ENCODE measurements at places on chromosomes 11 and 22.
A peak's percentile ranks its signal among the peaks of the same experiment; 100 is the strongest.

DNA sequence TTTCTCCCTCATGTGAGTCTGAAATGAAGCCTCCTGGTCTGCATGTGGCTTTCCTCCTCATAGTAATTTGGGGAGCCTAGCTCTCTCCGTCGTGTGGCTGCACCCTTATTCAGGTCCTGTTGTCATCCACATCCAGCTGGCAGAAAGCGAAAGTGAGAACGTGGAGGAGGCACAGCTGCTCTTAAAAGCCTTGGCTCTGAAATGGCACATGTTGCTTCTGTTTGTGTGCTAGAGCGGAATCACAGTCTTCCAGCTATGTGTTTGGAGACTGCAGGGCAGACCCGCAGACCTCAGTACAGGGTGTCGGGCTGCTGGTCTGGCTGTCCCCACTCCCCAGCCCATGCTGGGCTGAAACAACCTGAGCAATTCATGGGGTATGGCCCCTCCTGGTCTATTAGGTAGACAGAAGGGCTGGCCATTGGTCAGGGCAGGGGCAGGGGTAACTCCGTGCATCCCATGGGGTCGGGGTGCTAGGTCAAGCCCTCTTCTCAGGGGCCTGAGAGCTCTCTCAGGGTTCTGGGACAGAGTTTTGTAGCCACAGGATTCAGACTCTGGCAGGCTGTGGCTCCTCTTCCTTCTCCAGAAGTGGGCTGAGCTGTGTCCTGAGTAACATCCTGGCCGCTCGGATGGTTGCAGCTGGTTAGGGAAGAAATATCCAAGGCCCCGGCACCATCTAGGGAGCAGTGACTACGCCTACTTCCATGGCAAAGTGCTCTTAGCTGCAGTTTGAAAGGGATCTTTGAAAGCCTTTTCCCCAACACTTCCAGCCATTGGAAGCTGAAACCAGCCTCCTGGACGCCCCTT is 50.6 kb downstream of the C11orf96 start:
- no peak for DNase-seq

DNA sequence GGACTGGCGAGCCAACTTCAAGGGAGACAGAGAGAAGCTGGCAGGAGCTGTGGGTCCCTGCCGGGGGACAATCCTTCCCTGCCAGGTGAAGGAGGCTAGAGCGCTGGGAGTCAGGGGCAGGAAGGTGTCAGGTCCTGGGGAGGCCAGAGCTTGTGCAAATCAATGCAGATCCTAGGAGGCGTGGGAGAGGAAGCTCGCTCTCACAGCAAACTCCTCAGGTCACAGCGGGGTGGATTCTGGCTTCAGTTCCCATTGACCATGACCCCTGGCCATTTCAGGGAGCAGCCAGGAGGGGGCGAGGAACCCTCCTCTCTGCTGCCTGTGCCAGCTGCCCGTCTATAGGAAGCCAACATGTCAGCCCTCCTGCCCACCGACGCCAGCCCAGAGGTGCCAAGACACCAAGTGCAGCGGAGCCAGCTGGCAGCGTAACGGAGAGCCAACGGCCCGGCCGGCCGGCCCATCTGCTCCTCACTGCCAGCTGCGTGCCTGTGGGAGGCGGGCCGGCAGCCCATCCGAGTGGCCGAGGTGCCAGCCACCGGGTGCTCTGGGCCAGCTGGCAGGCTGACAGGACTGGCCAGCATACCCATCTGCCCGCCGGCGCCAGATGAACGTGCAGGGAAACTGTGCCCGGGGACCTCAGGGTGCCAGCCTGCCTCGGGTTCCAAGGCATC is 374.8 kb downstream of the MIAT start:
- DNase-seq = peak; percentile 95

DNA sequence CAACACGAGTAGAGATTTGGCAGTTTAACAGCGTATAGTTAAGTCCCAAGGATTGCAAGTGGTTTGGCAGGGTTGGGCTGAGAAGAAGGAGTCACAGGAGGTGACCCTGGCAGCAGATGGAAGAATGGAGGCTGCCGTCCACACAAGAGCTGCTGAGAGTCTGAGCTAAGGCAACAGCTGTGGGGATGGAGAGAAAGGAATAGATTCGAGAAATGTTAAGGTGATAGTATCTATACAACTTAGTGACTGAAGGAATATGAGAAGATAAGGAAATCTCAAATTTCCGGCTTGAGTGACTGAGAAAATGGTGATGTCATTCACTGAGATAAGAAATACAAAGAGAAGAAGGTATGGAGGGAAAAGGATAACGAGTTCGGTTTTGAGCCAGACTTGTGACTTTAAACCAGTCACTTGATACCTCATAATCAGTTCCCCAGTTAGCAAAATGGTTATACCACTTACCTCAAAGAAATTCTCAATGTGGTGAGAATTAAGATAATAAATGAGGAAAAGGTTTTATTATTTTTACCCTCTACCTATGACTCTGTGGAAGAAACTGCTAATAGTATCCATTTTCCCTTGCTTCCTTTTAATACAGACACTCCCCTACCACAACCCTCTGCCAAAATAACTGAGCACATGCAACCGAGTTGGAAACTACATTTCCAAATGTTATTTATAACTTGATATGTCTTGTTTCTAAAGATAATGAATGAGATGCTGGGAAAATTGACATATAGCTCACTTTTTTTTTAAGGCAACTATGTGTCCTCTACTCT is 30.7 kb downstream of the FAM168A start:
- no peak for DNase-seq

DNA sequence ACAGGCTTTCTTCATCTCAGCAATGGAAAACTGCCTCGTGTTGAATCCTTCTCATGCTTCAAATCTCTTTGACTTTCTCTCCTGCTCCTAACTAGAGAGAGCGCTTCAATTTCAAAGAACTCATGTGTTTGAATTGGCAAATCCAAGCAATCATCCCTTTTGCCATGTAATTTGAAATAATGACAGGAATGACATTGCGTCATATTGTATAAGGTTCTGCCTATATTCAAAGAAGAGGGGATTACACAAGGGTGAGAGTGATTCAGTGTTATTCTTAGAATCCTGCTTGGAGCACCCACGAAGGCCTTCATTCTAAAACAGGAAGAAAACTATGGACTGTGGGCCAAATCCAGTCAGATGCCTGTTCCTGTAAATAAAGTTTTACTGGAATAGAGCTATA is 720.6 kb downstream of the JRKL start:
- DNase-seq = no peak

GRCh38 chr22:43471606-43472135 is 59.9 kb downstream of the MPPED1 start:
- DNase-seq = no peak

- DNase-seq = no peak
Observed at GRCh38 chr22:26573026-26573662, 16.8 kb downstream of the TPST2 start.

DNA sequence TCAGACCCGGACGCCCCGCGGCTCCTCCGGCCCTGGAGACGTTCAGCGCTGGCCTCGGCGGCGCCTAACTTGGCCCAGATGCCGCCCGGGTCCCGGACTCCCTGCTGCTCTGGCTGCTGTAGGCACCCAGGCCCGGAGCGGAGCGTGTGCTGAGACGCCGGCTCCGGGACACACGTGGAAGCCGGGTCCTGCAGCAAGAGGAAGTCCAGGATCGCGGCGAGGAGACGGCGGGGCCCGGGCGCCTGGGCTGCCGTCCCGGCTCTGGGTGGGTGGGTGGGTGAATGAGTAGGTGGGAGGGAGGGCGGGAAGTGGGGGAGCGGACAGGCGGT is 223 bp downstream of the WT1 start:
- DNase-seq = peak; percentile 74

DNA sequence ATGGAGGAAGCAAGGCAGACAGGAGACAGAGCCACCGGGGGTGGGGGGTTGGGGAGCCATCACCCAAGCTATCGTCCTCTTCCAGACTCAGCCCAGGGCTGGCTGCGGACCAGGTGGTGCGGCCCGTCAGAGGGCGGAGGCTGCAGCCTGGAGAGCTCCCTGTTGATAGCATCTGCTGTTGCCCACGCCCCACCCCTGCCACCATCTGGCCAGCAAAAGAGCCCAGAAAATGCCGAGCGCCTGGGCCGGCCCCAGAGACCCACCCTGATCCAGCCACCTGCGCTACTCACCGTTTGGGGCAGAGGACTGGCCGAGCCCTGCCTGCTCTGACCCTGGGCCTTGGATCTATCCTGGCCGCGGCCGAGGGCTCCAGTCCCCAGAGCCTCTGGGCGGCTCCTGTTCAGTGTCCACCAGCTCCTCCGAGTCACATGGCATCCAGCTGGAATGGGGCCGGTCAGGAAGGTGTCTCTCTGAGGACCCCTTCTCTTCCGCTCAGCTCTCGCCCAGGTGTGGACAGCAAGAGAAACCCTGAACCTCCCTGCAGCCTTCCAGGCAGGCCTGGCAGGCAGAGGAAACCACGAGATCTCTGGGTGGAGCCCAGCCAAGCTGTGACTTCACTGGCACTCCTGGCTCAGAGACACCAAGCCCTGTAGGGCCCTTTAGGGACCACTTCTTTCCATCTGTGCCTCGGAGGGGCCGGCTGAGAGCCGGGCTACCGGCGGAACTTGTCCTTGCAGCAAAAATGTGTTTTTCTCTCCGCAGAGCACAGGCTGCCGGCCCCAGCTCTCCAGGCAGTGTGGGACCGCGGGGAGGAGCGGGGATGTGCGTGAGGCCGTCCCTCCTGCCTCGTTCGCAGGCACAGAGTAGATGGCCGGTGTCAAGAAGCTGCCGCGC is at the start of gene MRGPRE:
Gene MRGPRE, minus strand, starts transcription at position 567 of the 894 bp plus-strand sequence. CDS start 3,618 bp downstream, outside the sequence.
- peak; percentile 47 for DNase-seq

- DNase-seq = peak; percentile 94
Observed at GRCh38 chr22:28051787-28052356, 132.8 kb upstream of the PITPNB start.

GRCh38 chr11:95143106-95143681 is 53.5 kb downstream of the ENDOD1 start:
- DNase-seq = no peak

- DNase-seq = no peak
Observed at GRCh38 chr11:44351898-44352498, 42.1 kb upstream of the ALX4 start.
